ENCODE measurements at places on chromosomes 4 and X.

GRCh38 chr4:26529479-26529878, 39.2 kb upstream of the CCKAR start:
- DNase-seq: no peak

DNA sequence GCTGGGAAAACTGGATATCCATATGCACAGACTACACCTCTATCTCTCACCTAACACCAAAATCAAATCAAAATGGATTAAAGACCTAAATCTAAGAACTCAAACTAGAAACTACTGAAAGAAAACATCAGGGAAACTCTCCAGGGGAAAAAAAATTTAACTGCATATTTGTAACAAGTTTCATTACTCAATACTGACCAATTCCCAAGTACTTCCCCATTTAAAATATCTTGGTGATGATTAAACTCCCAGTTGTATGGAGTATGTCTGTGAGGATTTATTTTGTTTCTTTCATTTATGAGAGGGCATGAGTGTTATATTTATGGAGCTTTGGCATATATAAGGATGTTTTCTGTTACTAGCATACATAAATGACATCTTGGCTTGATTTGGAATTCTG, 112.3 kb upstream of the IL15 start:
- DNase-seq: peak; percentile 39

DNA sequence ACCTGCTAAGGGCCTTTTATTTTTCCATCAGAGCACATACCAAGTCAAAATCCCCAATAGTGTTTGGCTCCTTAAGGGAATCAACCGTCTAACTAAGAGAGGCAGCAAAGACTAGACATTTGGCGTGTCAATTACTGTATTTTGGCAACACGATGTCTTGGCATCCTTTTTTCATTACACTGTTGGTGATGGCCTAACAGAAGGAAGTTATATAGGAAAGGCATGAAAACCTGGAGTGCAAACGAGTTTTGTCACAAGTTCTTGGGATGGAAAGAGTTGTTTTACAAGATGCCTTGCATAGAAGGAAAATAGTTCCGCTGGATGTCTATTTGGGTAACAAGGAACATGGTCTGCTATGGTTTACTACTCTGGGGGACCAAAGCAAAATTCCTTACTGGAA, 119.2 kb upstream of the TTC29 start:
- DNase-seq: no peak

GRCh38 chr4:145176641-145177432, 3.6 kb downstream of the OTUD4 start:
- no peak for DNase-seq

- DNase-seq: peak; percentile 4
Measured at GRCh38 chr4:88107406-88108107, 50.9 kb downstream of the ABCG2 start.

- no peak for DNase-seq
Measured at GRCh38 chrX:110056419-110056818, 53.5 kb downstream of the TMEM164 start.

GRCh38 chrX:45872480-45872879, 671.8 kb upstream of the DIPK2B start:
- DNase-seq: no peak

DNA sequence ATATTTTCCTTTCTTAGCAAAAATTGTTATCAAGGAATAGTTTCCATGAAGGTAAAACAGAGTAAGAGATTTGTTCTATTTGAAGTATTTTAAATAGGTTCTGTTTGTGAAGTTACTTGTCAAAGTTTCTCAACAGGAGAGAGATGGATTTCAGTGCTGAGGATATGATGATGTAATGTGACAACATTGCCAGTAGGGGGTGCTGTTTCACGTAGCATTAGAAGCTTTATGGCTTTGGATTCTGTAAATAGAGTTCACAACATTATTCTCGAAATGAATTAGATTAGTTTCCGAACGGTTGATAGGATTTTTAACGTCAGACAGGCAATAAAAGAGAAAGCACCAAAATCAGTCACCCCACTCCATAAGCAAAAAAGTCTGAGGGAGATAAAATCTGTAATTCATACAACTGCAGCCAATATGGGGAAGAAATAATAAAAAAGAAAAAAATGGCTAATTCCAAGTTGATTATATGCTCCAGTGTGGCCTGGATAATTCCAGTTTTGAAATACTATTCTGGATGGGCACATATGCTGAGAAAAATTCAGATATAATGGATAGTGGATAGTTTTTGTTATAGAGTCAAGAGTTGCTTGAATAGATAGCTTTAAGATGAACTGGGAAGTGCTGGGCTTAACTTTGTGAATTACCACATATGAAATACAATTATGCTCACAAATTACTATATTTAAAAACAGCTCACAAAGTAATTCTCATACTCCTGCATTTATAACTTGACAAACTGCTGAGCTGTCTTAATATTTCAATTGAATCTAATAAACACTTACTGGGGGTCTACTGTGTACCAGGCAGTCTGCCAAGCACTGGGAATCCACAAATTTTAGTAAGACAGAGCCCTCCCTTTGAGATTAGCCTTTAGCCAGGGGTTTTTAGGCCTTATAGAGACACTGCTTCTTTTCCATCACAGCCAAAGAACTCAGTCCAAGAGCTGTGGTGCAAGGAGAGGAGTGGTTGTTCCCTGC, 109.1 kb downstream of the GPAT3 start:
- peak; percentile 18 for DNase-seq

DNA sequence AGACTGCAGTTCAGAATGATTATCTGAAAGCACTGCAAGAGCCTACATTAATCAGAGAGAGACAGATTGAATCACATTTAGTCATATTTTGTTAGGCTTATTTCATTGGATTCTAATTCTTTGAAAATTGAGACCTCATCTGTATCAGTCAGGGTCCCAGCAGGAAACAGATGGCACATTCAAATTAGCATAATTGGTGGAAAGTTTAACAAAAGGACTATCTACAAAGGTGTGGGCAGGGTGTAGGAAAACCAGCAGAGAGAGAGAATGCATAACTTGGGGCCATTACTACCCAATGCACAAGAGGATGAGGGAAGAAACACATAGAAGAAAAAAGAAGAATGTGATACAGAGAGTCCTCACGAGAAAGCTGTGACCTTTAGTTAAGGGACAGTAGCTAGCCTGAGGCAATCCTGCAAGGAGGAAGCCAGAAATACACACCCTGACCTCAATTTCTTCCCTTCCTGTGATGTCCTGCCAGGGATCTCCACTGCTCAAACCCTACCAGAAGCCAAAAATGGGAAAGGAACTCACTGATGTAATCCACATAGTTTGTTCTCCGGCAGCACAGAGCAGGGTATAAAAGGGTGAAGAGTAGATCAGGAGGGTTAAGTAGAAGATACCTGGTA, 17.7 kb upstream of the XKRX start:
- peak; percentile 2 for DNase-seq

DNA sequence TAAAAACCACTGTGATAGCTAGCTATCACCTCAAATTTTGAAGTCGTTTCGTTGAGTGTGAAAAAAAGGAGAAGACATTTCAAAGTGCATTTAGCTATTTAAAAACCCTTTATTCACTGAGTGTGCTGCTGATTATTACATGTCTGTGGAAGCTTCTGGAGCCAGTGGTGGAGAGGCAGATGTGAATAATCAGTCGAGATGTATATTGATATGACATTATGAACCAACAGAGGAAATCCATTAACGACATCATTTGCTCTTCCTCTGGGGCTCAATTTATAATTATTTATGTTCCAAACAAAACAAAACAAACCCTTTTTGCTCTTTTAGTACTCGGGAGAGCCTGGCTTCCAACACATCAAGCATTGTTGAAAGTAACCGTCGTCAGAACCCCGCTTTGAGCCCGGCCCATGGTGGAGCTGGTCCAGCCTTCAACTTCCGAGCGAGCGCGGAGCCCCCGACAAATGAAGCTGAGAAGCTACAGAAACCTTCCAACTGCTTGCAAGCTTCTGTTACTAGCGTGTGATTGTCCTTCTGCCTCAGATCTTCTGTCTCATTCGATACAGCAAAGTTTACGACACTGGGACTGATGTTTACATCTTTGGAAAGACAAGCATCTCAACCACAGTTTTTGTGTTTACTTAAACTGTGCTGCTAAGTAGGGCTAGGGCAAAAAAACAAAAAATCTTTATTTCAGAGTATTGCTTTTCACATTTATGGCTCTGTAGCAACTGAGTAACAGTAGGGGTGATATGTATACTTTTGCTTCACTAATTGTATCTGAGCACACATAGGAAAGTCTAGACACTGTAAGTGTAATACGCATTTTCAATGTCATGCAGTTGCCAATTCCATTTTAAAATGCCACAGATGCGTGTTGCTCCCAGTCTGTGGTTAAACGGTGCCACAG, 111.9 kb downstream of the STOX2 start:
- DNase-seq: no peak

GRCh38 chr4:72275381-72275780, 243.6 kb downstream of the NPFFR2 start:
- DNase-seq: no peak

DNA sequence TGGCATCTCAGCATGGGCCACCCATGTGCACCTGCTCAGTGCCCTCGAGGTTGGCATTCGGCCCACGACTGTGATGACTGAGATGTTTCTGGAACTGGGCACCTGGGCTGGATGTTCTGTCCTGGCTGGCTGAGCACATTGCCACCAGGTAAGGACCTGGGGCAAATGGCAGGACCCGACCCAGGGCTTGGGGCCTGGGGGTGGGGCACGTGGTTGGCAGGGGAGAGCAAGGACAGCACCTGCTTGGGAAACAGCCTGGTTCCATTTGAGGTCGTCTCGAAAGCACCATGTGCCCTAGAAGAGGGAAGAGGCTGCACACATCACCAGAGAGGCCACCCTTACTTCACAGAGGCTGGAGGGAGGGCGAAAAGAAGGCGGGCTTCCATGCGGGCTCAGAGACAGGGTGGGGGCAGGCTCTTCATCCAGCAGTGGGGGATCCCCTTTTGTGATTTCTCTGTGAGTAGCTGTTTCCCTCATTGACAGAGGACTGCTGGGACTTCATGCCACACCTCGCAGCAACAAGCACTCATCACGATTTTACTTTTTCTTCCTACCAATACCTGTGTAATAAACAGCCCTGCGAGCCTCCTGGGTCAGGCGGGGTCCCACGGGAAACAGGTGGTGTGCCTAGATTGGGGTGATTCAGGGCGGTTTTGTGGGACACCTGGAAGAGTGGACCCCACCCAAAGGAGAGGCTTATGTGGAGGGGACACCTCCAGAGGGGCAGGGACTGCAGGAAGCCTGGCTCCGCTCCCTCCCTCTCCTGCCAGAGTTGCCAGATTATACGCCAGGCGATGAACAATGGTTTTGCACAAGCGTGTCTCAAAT, 12.0 kb downstream of the TMEM187 start:
- no peak for DNase-seq

GRCh38 chrX:16778545-16778944, 7.7 kb upstream of the TXLNG start:
- DNase-seq: no peak

GRCh38 chr4:180336494-180337090, 1906.6 kb upstream of the TENM3 start:
- no peak for DNase-seq

- DNase-seq: no peak
Measured at GRCh38 chr4:85929961-85930665, 429.7 kb downstream of the MAPK10 start.

- DNase-seq: no peak
Measured at GRCh38 chr4:82371497-82371896, 2.3 kb downstream of the HNRNPD start.

- DNase-seq: no peak
Measured at GRCh38 chr4:110454441-110454840, 21.5 kb upstream of the ENPEP start.

GRCh38 chr4:147782087-147782781, 50.3 kb downstream of the ARHGAP10 start:
- peak; percentile 55 for DNase-seq

- no peak for DNase-seq
Measured at GRCh38 chrX:28205905-28206304, 224.7 kb upstream of the DCAF8L1 start.

- DNase-seq: no peak
Measured at GRCh38 chr4:98544141-98544817, 114.1 kb downstream of the TSPAN5 start.

- no peak for DNase-seq
Measured at GRCh38 chr4:37981425-37981824, 21.2 kb downstream of the PTTG2 start.

DNA sequence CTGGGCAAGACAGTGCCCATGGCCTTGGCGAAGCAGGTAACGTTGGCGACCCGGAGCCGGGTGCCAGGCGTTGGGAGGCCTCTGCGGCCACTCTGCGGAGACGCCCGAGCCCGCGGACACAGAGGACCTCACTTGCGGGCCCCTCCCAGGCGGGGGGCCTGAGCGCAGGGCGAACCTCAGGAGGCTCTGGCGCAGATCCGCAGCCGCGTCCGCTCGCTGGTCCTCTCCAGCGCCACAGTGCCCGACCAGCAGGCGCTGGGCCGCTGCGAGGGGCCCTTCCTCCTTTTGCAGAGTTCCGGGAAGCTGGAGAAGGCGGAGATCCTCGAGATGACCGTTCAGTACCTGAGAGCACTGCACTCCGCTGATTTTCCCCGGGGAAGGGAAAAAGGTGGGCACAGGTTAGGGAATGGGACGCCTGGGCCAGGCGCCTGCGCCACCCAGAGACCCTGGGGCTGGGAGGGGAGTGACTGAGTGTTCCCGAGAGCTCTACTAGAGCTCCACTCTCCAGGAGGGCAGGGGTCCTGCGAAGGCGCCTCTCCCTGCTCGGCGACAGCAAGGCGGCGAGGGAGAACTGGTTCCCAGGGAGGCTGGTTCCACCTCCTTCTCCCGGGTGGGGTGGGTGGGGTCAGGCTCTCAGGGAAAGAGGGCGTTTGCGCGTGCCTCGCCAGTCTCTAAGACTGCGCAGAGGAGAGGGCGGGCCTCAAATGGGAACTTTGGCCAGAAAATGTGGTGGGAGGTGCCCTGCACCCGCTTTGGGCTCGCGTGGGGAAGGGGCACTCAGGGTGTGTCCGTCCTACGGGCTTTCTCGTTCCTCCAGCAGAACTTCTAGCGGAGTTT, 1.4 kb downstream of the HELT start:
- DNase-seq: no peak

- DNase-seq: peak; percentile 88
Measured at GRCh38 chr4:3402491-3403347, 39.0 kb upstream of the HGFAC start.

GRCh38 chrX:13401724-13402123, 81.9 kb upstream of the ATXN3L start:
- no peak for DNase-seq

DNA sequence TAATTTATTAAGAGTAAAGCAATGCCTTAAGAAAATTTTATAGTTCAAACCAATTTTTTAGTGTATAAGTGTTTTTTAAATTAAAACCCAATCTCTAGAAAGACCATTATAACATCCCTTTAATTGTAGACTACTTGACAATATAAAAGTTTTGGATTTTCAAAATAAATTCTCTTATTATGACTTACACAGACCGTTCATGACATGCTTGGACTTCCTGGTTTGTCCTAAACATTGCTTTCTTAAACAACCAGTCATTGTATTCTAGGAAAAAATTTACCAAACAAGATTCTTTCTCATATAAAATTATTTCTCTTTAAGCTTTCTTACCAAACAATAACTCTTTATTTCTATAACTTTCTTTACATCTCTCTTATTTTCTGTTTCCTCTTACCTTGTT, 49.0 kb upstream of the CXorf51A start:
- no peak for DNase-seq

GRCh38 chr4:120007896-120008436, 58.7 kb downstream of the MAD2L1 start:
- DNase-seq: no peak
